ENCODE measurements at places on chromosomes 3 and 15.

- DNase-seq: no peak
These were observed 61.4 kb downstream of the GABRB3 start for GRCh38 chr15:26711445-26711844.

- DNase-seq: no peak
These were observed 263.2 kb downstream of the NR2F2 start for GRCh38 chr15:96593735-96594134.

- no peak for DNase-seq
These were observed 74.7 kb upstream of the THBS1 start for GRCh38 chr15:39506146-39506545.

- DNase-seq: peak; percentile 34
These were observed 50.8 kb upstream of the MUC13 start for GRCh38 chr3:124985349-124985748.

GRCh38 chr3:128950223-128950938, 43.5 kb downstream of the CFAP92 start:
- DNase-seq: no peak

DNA sequence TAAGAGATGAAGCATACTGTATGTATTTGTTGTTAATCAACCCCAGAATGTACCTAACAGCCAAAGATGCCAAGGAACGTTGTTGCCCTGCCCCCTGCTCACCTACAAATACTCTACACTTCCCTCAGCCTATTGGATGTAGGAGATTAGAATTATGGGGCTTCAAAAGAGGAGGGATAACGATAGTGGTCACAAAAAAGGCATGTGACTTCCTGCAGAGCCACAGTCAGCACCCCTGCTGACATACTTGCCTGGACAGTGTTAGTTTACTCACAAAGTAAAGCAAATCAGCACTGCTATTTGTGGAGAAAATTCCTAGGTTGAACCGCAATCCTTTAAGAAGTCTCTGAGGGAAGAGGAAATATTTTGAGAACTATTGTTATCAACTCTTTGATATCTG, 37.9 kb downstream of the PARP15 start:
- no peak for DNase-seq

DNA sequence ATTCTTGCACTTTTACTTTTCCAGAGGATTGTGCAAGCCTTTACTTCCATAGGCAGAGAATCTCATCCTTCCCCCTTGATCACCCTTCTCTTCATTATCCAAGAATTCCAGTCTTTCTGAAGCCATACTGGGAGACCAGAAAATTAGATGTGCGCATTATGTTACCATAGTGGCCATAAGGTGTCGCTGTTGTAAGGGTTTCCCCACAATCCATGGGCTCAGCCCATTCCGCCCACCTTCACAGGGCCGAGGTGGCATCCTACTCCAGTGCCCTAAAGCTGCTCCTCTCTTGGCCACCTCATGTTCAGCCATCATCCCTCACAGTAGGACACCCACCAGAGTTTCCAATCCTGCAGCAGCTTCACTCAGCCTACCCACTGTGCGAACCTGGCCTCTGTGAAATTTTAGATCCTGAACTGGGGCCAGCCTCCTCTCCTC, 35.0 kb downstream of the CTSH start:
- no peak for DNase-seq

GRCh38 chr15:83380682-83381081, 66.5 kb upstream of the SH3GL3 start:
- no peak for DNase-seq

- DNase-seq: no peak
These were observed 655 bp downstream of the CYFIP1 start for GRCh38 chr15:22979238-22980188.

- no peak for DNase-seq
These were observed 130.6 kb downstream of the NSMCE3 start for GRCh38 chr15:29139072-29139471.

DNA sequence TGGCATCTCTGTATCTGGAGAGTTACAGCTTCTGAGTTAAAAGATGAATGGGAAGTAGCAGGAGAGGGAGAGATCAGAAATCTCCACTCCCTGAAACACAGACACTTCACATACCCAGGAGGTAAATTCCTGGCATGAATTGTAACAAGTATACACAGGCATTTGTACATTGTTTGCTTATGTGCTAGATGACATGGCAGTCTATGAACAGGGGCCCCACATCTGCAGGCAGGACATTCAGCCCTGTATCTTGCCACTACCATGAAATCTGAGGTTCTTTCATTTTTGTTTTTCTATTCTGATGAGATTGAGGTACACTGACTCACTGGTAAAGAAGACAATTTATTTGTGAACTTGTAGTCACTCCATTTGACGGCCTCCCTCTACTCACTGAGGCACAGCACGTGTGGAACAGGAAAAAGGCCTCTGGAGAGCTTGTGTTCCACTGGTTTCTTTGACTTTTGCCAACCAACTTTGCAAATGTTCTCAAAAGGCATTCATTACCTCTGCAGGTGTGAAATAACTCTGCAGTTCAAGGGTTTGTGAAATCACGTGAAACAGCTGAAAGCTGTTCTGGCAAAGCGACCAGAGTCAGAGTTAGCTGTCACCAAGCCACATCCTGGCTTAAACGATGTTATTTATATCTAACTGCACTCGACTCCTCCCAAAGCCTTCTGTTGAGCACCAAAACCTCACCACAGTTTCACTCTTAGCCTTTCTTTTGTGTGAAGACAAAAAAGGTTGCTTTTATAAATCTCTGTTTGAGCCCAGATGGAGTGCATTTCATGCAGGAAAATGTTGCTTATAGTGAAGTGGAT, 401.3 kb upstream of the CFAP20DC start:
- DNase-seq: no peak

GRCh38 chr3:6921066-6921465, 60.2 kb downstream of the GRM7 start:
- DNase-seq: no peak

- DNase-seq: no peak
These were observed 130.8 kb upstream of the SLC2A2 start for GRCh38 chr3:171157286-171157685.

DNA sequence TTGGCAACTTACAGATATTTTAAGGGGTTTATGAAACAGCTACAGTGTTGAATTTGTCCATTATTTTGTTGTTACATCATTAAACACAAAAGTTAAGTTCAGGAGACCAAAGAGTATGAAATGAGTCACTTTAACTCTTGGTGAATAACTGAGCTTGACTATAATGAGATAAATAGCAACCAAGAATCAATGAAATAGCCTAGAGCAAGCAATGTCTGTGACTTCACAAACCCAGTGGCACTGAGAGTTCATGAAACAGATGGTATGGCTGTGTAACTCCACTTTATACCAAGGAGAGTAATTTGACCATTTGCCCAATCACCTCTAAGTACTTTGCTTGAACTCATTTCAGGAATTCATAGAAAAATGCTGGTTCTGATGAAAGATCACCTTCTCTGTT, 169.6 kb upstream of the GADL1 start:
- no peak for DNase-seq

- no peak for DNase-seq
These were observed 3.3 kb upstream of the SLC38A3 start for GRCh38 chr3:50201573-50202315.

DNA sequence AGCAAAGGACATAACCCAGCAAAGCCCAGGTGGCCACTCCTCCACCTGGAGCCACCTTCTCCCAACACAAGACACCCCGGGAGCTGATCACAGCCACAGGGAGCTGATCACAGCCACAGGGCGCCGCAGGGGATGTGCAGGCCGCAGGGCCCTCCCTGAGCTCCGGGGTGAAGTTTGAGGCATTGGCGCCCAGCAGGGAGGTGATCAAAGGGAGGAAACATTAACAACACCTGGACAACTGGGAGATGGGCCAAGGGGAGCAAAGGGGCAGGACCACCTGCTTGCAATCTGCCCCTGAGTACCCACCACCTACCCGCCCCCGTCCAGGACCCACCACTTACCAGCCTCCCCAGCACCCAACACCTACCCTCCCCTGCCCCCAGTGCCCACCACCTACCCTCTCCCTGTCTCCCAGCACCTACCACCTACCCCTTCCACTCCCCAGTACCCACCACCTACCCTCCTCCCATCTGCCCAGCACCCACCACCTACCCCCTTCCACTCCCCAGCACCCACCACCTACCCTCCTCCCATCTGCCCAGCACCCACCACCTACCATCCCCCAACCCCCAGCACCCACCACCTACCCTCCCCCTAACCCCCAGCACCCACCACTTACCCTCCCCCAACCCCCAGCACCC, 2.4 kb downstream of the UROC1 start:
- DNase-seq: no peak

DNA sequence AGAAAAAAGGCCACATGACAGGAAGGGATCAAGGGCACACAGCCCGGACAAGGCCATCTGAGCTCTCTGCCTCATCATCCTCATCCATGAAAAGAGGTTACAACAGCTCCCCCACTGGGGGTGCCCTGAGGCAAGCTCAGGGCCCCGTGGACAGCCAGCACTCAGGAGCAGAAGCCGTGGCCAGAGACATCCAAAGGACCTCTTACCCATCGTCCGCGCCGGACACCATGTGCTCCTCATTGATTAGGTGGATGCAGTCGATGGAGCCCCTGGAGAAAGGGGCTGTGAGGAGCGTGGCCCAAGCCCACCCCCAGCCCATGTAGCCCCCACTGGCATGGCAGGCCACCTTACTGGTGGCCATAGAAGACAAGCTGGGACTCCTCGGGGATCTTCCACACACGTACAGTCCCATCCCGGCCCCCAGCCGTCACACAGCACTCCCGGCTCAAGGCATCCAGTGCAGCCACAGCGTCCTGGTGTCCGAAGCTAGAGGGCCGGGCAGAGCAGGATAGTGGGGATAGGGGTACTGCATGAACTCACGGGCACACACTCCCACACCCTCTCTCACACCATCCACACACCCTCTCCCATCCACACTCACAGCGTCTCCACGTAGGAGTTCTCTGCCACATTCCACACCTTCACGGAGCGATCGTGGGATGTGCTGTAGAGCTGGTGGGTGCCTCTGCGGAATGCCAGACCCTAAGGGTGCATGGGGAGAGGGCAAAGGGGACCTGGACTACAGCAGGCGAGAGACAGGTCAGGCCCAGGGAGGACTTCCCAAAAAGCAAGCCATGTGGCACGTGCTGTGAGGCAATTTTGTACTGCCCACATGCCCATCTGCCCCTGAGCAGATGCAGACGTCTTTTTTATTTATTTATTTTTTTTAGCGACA, 6.5 kb downstream of the RRP9 start:
- no peak for DNase-seq

GRCh38 chr3:88408935-88409334, 259.2 kb downstream of the C3orf38 start:
- no peak for DNase-seq

DNA sequence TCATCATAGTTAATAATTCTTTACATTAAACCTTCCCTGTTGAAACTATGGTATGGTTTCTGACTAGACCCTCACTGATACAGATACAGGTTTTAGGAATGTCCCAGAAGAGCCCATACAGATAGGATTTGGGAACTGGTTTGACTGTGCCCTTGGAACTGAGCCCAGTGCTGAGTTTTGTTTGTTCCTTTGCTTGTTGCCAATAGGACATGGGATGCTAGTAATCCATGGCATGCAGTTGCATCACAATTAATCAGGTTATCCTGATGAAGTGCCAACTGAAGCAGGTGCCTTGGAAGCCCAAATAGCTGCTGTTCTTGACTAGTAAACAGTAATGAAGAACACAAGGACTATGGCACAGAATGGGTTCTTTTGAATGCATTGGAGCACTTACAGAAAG, 230.6 kb downstream of the NEK10 start:
- no peak for DNase-seq

GRCh38 chr3:169945313-169945712, 21.3 kb upstream of the SEC62 start:
- DNase-seq: no peak

DNA sequence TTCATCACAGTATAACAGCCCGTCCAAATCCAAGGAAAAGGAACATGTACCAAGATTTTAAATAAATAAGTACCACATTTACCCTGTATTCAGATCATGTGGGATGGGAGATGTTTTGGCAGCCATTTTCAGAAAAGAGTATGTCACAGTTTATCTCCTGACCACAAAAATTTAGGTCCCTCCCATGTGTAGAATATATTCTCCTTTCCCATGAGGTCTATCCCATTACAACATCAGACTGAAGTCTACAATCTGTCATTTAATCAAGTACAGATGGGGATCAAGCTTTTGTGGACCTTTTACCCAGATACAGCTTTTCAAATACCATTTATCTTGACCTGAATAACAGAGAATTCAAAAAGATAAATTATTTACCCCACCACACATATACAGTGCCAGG, 444.5 kb downstream of the PLOD2 start:
- DNase-seq: no peak

GRCh38 chr3:166444336-166444735, 607.1 kb upstream of the BCHE start:
- DNase-seq: no peak

DNA sequence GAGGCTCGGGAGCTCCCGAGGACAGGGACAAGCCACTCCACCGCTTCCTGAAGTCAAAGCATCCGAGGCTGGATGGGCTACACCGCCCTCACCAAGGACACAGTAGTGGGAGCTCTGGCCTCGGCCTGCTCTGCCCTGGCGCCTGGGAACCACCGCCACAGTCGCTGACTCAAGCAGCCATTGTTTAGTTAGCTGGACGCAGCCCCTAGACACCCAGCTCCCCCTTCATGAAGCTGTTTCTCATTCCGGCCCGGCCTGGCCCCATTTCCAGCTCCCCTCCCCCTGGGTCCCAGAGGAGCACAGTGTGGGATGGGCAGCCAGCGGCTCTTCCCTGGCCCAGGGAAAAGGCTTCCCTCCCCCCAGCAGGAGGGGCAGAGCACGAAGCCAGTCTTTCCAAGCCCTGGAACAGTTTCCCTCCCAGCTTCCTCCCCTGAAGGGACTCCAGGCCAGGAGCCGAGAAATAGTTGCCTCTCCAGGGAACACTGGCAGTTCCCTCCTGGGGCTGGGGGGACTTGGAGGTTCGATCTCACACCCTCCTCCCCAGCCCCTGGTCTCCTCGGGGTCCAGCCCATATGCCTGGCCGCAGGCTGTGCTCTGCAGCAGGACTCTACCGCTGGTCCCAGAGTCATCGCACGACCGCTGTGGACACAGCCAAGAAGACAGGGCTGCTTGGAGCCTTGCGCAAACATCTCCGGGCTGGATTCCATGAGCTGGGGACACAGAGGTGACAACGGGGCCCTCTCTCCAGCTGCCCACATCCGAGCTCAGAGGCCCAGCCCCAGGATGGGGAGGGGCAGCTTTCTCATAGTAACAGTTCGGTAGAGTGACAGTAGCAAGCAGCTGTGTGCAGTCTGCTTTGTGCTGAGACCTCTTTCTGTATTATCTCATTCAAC, 10.0 kb downstream of the PLXND1 start:
- DNase-seq: peak; percentile 81

- no peak for DNase-seq
These were observed 48.3 kb upstream of the ACP3 start for GRCh38 chr3:132268956-132269355.

- DNase-seq: no peak
These were observed 616.7 kb upstream of the SUCLG2 start for GRCh38 chr3:68271145-68271544.

Measured in AG04449 (cell line).